Retina (tissue), 1 donor: ENCODE measurements at places on chromosomes 5 and 9.

- DNase-seq, result no peak
Observed at GRCh38 chr5:170310256-170310926, 12.8 kb upstream of the LCP2 start.

DNA sequence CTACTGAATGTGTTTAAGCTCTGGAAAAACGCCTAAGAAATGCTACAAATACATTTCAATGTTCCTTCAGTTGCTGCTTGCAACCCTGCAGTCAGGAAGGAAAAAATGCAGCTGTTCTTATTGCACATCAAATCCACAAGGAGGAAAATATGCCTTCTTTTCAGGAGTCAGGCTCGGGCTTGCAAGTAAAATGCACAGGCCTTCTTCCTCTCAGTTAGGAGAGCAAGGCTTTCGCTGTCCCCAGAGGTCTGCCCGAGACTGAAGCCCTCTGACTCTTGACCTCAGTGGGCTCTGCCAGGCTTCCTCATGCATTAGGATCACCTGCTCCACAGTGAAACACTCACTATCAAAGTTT lies 899 bp upstream of the SHC3 start:
- no peak for DNase-seq

GRCh38 chr5:1963941-1964451 lies 81.3 kb upstream of the IRX4 start:
- DNase-seq, result no peak

GRCh38 chr9:137189297-137190295 lies 1.1 kb downstream of the SSNA1 start:
- no peak for DNase-seq

DNA sequence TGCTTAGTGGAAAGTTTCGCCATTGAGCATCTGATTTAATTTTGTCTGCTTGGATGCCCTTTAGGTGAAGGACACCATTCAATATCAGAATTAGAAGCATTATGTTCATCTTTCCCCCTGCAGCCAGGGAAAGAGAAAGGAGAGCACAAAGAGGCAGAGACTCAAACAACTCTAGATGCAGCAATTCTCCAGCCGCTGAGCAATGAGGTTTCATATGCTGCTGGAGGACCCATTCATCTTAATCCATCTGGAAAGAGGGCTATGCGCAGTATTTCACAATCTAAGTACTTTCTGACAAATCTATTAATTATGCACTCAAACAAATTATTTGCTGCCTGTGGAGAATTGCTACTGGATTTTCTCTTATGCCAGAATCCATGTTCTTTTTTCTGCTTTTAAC lies 527.0 kb upstream of the TUSC1 start:
- no peak for DNase-seq

DNA sequence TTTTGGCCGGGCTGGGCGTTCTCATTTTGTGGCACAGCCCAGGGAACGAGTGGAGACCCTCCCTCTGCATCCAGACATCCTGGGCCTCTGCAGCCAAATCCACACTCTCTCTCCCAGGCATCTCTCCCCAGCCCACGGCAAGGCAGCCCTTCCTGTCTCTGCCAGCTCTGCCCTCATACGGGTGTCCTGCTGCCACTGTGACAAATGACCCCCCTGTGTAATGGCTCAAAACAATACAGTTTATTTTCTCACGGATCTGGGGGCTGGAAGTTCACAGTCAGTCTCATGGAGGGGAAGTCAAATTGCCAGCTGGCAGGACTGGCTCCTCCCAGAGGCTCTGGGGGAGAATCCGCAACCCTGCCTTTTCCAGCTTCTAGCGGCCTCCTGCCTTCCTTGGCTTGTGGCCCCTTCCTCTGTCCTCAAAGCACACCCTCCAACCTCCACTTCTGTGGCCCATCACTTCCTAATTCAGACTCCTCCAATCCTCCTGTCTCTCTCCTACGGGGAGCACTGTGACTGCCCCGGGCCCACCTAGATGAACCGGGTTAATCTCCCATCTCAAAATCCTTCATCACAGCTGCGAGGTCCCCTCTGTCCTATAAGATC lies 70.2 kb upstream of the COL5A1 start:
- DNase-seq, result no peak
